NCI-H2081 (cell line): ENCODE measurements at places on chromosomes 5 and 9.

GRCh38 chr5:18992264-18992663 lies 995.7 kb downstream of the CDH18 start:
- no peak for DNase-seq

DNA sequence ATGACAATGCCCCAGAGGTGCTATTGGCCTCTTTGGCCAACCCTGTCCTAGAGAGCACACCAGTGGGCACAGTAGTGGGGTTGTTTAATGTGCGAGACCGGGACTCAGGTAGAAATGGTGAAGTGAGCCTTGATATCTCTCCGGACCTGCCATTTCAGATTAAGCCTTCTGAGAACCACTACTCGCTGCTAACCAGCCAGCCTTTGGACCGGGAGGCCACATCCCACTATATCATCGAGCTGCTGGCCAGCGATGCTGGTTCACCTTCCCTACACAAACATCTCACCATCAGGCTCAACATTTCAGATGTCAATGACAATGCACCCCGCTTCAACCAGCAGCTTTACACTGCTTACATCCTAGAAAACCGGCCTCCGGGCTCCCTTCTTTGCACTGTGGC lies 1.4 kb downstream of the PCDHGC5 start:
- no peak for DNase-seq

GRCh38 chr5:163562071-163562470 lies 56.7 kb downstream of the MAT2B start:
- no peak for DNase-seq

- DNase-seq, result no peak
Observed at GRCh38 chr5:120788481-120788880, 324.4 kb downstream of the PRR16 start.

GRCh38 chr9:98010445-98010844 lies 27.3 kb downstream of the ANP32B start:
- DNase-seq, result no peak

DNA sequence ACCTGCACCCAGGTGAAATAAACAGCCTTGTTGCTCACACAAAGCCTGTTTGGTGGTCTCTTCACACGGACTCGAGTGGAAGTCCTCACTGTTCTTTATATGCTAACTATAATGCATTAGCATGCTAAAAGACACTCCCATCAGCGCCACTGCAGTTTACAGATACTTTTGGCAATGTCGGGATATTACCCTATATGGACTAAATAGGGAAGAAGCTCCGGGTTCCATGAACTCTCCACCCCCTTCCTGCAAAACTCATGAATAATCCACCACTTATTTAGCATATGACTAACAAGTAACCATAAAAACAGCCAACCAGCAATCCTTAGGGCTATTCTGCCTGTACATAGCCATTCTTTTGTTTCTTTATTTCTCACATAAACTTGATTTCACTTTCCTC lies 426.2 kb upstream of the PTPRD start:
- DNase-seq, result no peak

- no peak for DNase-seq
Observed at GRCh38 chr5:120304663-120305062, 159.4 kb upstream of the PRR16 start.

DNA sequence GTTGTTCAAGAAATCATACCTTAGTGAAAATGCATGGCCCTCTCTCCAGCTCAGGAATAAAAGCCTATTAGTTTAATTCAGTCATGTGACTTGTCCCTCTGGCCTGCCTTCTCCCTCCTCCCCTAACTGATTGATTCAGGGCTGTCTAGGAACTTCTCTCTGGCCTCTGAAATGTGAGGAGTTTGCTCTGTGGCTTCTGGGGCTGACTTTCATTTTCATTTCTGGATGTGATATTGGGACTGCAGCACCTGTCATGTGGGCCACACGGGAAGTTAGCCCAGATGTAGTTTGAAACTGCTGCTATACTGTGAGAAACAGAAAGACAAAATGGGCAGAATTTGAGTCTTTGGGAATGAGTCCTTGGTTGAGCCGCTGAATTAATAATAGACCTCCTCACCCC lies 44.8 kb downstream of the PARP8 start:
- no peak for DNase-seq

- DNase-seq, result no peak
Observed at GRCh38 chr5:139971202-139971725, 71.8 kb downstream of the NRG2 start.

- DNase-seq, result peak; percentile 0
Observed at GRCh38 chr5:121503111-121503840, 348.4 kb upstream of the FTMT start.

DNA sequence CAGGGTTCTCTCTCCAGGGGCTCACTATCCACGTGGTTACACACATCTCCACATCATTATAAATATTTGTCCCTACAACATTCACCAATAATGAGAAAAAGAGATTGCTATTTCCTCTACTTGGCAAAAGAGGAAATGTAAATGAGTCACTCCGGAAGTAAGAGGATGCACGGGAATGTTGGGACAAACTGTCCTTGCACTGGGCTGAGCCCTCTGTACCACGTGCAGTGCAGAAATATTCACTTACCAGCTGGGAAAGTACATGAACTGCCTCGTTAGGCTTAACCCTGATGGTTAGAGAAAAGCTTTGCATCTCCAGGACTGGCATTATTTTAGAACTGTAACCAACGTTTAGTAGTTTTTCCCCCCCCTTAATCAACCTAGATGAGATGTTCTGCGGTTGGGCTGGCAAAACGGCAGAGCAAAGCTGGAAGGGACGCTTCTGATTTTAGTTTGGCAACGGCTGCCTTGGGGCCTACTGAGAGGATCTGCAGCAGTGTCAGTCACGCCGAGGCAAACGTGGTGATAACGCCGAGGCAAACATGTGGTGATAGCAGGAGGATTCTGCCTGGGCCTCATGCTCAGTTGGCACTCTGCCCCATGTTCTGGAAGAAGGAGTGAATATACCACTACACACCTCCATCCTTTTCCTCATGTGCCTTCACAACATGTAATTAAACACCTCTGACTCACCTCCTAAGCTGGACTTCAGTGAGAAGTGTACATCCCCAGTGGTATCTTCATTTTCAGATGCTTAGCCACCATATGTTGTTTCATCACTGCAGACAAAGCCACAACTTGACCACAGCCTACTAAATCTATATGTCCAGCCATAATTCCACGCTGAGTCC lies 661.4 kb upstream of the KLF4 start:
- no peak for DNase-seq

DNA sequence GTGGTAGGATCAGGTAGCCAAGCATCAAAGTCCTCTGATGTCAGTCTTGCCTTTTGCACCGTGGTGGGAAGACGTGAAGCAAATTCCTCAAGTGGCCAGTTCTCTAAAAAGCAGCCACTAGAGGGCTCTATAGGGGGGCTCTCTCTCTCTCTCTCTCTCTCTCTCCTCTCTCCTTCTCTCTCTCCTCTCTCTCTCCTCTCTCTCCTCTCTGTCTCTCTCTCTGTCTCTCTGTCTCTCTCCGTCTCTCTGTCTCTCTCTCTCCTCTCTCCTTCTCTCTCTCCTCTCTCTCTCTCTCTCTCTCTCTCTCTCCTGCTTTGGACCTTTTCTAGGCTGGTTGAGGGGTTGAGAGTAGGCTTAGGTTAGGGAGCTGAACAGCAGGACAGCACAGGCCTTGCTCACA lies 13.9 kb upstream of the OSMR start:
- peak; percentile 36 for DNase-seq

DNA sequence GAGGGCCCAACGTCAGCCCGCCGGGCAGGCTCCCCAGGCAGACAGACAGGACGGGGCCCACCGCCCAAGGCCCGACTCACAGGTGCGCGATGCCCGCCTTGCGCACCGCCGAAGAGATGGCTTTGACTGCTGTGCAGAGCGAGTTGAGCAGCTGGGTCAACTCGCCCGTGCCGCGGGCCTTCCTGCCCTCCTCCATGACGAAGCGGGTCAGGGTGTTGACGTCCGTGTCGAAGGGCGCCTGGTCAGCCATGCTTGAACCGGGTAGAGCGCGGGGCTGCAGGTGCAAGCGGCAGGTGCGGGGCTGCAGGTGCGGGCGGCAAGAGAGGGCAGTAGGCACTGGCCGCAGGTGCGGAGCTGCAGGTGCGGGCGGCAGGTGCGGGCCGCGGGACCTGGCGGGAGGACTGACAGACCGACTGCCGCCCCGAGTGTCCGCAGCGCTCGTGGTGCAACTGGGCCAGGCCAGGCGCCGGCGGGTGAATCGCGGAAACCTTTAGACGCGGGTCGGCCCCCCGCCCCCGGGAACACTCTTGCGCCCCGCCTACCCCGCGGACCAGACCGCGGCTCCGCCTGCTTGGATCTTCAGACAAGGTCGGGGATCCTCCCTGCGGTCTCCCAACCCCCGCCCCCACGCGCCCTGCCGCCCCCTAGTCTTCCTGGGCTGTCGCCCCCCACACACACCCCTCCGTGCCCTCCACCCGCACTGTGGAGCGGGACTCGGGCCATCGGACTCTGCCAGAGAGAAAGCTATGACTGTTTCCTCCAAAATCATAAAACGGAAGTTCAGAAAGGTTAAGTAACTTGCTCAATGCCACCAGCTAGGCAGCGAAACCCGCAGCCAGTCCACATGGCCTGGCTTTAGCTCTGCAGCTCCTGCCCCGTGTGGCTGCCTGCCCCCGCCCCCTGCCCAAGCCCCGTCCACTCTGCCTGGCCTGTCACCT lies at the start of gene FBP1:
Gene FBP1 (minus strand): TSS at position 458 of the 938 bp plus-strand sequence. CDS start 208 bp downstream, at position 250.
- no peak for DNase-seq

GRCh38 chr9:84258371-84258770 lies 82.2 kb downstream of the SLC28A3 start:
- no peak for DNase-seq

DNA sequence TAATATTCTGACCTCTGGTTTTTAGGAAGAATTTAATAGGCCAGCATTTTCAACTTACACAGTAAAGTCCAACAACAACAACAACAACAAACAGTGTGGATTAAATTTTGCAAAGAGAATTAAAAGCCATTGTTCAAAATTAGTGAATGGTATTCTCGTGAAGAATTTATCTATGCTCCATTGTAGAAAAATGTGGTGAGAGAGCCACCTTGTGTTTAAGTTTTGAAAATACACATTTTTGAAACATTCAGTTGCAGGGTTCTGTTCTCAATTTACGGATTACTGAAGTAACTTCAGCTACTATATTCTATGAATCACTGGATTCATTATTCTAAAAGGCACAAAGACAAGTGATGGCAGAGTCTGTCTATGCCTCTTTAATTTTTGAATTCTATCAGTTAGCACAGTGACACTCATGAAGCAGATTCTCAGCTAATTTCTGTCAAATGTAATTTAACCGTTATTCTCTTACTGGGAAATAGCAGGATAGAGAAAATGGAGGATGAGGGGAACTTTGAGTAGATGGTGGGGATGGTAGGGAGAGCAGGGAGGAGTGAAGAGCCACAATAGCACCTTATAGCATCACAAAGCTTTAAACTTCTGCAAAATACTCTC lies 11.0 kb downstream of the CCDC152 start:
- DNase-seq, result peak; percentile 16

GRCh38 chr9:92426501-92427145 lies 2.4 kb upstream of the OMD start:
- DNase-seq, result peak; percentile 96

GRCh38 chr9:18404434-18405029 lies 69.4 kb upstream of the ADAMTSL1 start:
- peak; percentile 10 for DNase-seq

DNA sequence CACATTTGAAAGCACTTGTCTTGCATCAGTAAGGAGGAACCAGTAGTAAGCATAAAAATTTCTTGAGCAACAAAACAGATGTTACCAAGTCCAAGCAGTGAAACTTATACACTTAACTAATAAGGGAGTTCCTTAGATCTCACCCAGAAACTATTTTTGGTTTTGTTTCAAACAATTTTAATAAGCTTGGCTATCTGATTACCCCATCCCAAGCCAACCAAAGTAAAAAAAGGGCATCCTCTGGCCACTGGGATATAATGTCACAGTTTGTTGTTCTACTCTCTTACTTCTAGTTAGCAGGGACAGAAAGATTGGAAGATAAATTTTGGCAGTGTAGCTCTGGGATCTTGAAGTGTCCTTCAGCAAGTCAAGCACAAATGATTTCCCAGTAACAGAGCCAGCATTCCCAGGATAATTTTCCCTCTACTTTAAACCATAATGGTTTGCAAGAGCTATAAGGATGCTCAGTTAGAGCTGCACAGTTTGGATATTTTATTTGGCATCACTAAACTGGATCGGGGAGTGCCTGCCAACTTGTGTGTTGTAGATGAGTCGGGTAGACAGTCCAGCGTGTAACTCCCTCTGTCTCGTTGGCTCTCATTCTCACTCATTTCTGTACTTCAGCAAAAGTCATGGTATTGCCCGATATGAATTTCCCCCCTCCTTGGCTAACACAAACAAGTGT lies 161.9 kb upstream of the HMHB1 start:
- no peak for DNase-seq

GRCh38 chr5:110963495-110963894 lies 108.0 kb upstream of the TSLP start:
- DNase-seq, result no peak

DNA sequence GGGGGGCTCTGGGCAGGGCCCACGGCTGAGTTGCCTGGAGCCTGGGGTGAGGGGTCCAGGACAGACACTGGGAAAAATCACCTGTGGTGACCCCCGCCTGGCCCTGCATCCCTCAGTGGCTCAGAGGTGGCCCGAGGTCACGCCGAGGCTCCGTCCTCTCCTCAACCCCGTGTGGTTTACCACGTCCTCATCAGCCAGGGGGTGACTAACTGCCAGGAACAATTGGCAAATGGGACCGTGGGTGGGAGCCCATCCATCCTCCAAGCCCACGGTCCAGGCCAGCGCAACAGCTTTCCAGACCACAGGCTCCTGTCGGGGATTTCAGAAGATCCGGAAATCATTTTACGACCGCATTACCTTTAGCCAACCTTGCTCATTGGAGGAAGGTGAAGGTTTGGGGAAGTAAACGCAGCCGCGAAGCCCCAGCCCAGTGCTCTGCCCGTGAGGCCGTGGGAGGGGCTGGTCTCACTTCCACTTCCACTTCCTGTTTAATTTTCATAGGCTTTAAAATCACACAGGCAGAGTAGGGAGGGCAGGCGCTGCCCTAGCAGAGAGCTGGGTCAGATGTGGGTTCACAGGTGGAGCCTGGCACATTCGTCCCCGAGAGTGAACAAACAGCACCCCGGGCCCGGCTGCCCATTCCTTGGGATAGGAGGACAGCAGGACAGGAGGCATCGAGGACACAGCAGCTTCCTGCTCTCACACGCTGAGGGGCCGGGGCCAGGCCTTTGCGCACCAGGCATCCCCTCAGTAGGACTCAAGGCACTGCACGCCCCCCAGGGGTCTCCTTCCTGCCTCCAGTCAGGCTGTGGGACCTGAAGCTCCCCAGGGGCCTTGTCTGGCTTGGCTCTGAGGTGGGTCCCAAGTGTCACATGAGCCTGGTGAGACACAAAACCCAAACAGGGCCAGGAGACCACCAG lies 19.8 kb upstream of the SLC9A3 start:
- DNase-seq, result no peak

- no peak for DNase-seq
Observed at GRCh38 chr5:157596487-157596886, 20.9 kb upstream of the ADAM19 start.

DNA sequence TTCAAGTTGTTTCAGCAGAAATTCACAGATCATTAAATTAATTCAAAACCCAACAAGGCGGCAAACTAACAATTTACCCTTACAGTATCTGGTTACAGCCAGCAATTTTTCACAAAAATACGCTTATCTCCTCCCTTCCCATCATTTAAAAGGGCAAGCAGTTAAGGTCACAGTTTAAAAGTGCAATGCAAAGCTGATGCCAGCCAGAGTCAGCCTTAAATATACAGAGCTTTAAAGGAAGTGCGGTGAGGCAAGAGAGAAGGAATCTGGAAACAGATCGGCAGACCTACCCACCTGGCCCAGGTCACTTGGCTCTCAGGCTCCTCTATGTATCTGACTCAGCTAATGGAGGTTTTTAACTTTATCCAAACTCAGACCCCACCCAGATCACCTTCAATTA lies 31.0 kb downstream of the EPB41L4A start:
- no peak for DNase-seq
